NCI-H524 (cell line): ENCODE measurements at places on chromosomes 4 and X.

DNA sequence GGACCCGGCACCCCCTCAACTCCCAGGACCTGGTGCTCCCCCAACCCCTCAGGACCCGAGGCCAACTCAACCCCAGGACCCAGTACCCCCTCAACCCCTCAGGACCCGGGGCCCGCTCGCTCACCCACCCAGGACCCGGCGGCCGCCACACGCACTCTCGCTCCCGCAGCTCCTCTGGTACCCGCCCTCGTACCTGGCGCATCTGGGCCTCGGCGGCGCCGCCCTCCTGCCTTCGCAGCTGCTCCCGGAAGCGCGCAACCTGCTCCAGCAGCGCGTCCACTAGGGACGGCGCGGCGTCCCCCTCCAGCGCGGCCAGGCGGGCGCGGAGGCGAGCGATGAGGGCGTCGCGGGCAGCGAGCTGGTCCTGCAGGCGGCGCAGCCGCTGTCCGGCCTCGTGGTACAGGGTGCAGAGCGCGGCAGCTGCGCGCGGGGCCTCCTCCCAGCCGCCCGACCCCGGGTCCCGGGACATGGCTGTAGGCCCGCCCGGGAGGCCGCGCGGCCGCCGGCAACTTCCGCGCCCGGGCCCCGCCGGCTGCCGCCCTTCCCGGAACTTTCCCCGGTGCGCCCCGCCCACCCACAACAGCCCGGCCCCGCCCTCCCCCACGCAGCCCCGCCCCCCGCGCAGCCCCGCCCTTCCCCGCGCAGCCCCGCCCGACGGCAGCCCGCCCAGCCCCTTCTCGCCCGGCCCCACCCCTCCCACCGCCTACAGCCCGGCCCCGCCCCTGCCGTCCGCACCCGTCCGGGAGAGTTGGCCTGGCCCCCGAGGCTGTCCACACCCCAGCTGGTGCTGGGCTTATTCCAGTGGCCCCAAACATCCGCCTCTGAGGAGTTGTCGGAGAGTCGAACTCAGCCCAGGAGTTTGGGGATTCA is at the start of gene TNIP2:
TSS of gene TNIP2 (minus strand) at position 516 of the 870 bp plus-strand sequence. CDS start at position 469, 47 bp downstream.
- peak; percentile 67 for DNase-seq

- no peak for DNase-seq
Measured at GRCh38 chrX:21559417-21559816, 98.7 kb downstream of the KLHL34 start.

DNA sequence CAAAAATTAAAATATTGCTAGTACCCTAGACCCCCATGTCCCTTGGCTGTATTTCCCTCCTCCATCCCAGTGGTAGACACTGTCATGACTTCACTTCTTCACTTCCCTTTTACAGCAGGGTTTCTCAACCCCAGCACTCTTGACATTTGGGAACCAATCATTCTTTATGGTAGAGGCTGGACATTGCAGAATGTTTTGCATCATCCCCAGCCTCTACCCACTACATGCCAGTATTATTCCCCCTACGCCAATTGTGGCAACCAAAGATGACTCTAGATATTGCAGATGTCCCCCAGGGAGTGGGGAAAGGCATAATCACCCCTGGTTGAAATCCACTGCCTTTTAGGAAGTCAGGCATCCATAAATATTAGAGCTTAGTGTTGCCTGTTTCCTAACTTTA is 138.6 kb downstream of the AMELX start:
- DNase-seq: no peak

- DNase-seq: no peak
Measured at GRCh38 chr4:102871772-102872171, 3.0 kb downstream of the CISD2 start.

GRCh38 chr4:13102092-13102742 is 381.9 kb downstream of the RAB28 start:
- no peak for DNase-seq

DNA sequence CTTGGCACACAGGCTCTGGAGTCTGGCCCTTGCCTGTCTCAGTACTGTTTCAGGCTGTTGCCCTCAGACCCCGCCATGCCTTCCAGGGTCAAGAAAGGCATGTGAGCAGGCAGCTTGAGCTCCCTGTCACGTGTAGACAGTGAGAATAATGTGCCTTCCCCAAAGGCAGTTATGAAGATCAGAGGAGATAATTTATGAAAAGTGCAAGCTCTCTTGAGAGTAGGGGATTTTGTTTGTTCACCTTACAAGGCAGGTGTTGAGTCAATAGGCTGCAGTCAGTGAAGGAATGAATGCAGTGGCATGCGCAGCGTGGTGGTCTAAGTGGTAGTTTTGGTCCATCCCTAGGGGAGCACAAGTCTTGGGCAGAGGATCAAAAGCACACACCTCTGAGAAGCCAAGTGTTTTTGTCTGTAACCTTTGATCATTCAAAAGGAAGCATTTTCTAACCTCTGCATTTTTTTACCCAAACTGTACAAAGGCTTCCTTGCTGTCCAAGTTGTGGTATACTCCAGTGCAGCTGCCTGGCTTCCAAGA is 14.4 kb downstream of the HADH start:
- no peak for DNase-seq

DNA sequence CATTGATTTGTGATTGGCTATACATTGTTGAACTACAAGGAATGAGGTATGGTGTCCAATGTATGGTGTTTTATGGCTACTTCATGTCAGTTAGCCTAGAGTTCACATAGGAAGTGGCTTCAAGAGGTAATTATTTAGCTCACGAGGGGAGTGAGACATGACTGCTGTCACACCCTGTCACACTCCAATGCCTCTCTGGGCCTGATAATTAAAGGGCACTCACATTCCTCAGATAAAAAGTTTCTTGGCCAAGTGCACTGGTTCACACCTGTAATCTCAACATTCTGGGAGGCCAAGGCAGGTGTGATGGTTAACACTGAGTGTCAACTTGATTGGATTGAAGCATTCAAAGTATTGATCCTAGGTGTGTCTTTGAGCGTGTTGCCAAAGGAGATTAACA is 65.0 kb upstream of the DDX60 start:
- DNase-seq: no peak

GRCh38 chr4:20426028-20426427 is 174.3 kb downstream of the SLIT2 start:
- no peak for DNase-seq

GRCh38 chrX:37697169-37697760 is 11.7 kb downstream of the XK start:
- no peak for DNase-seq

DNA sequence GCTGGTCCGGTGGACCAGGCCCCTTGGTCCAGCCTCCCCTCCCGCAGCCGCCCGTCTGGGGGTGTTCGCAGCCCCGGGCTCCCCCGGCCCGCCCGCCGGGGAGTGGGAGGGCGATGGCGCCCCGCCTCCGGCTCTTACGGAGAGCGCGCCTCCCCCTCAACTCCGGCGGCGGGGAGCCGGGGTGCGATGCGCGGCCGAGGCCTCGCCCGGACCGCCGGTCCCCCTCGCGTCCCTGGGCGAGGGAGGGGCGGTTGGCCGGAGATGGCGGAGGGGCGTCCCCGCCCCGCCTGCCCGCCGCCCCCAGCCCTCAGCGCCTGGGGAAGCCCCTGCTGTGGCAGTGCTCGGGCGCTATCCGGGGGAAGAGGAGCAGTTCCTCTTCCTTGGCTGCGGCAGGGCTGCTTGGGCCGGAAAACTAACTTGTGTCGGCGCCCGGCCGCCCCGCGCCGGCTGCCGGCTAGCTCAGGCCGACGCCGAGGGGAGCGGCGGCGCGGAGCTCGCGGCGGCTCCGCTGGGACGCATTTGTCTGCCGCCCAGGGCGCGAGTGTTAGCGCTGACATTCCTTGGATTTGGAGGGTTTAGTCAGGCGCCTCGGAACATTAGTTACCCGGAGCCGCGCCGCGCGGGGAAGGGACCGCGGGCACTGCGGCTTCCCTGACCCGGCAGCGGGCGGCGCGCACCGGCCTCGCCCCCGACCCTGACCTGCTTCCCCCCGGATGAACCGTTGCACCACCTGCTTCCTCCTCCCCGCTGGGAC is 994 bp downstream of the GALNT7 start:
- peak; percentile 36 for DNase-seq

DNA sequence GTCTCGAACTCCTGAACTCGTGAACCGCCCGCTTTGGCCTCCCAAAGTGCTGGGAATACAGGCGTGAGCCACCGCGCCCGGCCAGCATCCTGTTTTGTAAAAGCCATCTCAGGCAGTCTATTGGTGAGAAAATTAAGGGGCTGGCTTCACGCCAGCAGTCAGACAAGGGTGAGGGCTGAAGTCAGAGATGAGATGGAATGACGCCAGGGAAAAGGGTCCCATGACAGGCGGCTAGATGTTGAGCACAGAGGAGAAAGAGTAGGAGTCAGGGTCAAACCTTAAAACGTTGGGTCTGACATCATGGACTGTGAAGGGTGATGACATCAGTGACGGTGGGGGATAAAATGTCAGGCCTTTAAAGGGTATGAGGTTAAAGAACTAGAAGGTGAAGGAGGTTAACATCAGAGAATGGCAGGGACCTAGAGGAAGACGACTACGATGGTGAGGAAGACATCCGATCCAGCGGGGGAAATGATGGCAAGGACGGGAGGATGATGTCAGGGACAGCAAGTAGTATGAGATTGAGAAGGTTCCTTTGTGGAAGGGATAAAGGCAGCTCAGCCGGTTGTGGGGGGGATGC is 504 bp upstream of the RBM3 start:
- DNase-seq: peak; percentile 56

- DNase-seq: no peak
Measured at GRCh38 chr4:52984462-52984881, 122.4 kb downstream of the RASL11B start.

DNA sequence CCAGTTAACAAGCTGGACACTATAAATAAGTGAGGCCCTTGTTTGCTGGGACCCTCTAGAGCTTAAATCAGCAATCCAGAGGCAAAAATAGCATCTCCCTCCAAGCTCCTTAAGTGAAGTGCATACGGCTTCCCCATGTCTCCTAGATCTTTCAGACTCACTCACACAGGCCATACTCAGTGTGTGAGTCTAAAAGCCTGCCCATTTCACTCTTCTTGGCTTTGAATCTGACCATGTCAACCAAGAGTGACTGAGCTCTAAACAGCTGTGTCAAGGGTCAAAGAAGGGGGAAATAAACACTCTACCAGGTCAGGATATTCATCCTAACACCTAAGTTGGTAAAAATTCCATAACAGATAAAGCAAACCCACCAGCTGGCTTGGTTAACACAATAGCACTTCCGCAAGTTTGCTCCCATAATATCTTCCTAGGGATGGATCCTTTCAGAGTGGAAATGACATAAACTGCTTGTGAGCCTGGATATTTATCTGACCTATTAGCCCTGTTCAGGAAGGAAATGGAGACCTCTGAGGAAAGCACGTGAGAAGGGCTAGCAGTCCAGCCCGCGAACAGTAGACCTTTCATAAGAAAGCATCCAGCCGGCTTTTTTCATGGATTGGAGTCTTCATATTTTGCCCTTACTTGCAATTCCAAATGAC is 65.6 kb downstream of the MID1 start:
- DNase-seq: no peak

GRCh38 chrX:1784773-1785172 is 169.9 kb downstream of the ASMT start:
- no peak for DNase-seq

DNA sequence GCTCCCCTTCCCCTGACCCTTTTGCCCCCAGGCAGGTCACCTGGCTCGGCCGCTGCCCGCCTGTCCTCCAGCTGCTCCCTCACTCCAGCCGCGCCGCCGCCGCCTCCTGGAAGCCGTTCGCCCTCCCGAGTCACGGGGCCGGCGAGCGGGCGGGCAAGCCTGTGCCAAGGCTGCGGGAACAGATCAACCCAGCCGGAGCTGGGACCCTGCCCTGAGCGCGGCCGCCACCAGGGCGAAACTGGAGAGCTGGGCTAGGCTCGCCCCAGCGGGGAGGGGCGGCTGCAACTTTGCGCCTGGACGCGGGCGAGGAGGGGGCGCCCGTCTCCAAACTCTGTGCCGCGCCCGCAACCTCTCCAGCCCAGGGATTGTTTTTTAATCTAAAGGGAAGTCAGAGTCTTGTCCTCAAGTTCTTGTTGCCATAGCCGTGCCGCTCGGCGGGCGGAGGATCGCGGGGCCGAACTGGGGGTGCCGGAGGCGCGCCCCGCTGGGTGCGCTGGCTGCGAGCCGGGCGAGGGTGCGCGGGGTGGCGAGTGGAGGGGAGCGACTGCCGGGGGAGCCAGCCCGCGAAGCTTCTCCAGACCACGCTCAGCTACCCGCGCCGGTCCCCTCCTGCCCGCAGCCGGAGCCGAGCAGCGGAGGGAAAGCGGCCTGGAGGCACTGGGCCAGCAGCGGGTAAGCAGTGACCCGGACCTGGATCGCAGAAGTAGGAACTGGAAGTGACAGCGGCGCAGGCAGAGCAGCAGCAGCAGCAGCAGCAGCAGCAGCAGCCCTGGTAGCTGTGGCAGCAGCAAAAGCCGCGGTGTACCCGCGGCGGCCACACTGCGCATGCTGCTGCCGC is 13.4 kb downstream of the ARHGEF6 start:
- DNase-seq: peak; percentile 60

- DNase-seq: no peak
Measured at GRCh38 chrX:137313627-137314026, 252.3 kb upstream of the ZIC3 start.

DNA sequence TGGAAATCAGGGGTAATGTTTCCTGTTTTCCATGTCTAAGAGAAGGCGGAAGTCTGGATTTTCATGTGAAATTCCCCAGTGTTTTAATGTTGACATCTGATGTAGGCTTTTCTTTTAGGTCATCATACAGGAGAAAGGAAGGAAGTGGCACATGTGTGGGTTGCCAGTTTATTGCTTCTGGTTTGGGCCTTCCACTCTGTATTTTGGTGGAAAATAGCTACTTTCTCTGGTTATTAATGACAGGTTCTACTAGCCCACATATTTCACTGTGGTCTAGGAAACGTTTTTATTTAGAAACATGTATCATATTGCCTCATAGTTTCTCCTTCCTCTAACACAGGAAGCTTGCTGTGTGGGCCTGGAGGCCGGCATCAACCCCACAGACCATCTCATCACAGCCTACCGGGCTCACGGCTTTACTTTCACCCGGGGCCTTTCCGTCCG is 7.2 kb downstream of the PDHA1 start:
- no peak for DNase-seq

DNA sequence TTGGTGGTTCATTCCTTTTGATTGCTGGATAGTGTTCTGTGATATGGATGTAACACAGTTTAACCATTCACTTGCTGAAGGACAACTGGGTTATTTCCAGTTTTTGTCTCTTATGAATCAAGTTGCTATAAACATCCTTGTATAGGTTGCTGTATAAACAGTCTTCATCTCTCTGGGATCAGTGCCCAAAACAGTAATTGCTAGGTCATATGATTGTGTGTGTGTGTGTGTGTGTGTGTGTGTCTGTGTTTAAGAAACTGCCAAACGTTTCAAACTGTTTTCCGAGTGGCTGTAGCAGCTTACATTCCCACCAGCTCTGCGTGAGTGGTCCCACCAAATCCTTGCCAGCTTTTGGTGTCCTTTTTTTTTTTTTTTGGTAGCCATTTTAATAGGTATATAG is 60.4 kb downstream of the F11 start:
- DNase-seq: no peak

- DNase-seq: no peak
Measured at GRCh38 chrX:330726-331150, 12.1 kb upstream of the GTPBP6 start.

- DNase-seq: peak; percentile 4
Measured at GRCh38 chrX:123450222-123450621, 266.1 kb downstream of the GRIA3 start.
